Activated naive CD8-positive, alpha-beta T cell treated with anti-CD3 and anti-CD28 coated beads for 36 hours (primary cell): ENCODE measurements at places on chromosomes 4 and X. TPM values are rescaled to one million over a fixed set of nuclear protein-coding genes. Genes with fewer than 3 reads are reported as not detected.
A peak's percentile ranks its signal among the peaks of the same experiment; 100 is the strongest.

DNA sequence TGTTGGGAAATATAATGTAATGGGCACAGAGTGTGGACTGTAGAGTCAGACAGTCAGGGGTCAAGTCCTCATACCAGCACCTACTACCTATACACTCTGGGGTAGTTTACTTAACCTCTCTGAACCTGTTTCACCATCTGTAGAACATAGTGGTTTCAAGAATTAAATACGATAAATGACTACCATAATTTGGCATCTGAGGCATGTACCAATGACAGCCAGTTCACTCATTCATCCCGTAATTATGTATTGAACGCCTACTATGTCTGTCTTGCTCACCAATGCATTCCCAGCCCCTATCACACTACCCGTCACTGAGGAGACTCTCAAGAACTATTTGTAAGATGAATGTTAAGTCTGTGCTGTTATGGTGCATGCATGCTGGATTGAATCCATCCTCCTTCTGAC is 2.0 kb upstream of the FGB start:
- DNase-seq = no peak
- H3K27ac ChIP-seq = no peak overlapping the region
- H3K36me3 ChIP-seq = no peaks in the 10 kb centered on the region
- H3K4me1 ChIP-seq = peaks cover 5% of the 10 kb centered on the region
- no peak overlapping the region for H3K4me3 ChIP-seq

The STPG2 gene
- total RNA-seq = not detected

DNA sequence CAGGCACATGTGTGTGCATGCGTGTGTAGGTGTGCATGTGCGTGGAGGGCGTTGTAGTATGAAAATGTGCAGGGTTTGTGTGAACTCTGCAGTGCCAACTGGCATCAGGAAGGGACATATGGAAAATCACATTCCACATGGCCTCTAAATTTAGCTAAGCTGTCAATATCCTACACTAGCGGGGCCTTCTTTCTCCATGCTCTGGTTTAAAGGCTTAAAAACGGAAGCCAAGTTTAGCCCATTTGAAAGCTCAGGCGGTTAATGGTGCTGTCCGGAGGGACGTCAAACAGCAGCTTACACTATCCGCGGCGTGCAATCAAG is 144.1 kb upstream of the NOCT start:
- no peak for DNase-seq
- no peak overlapping the region for H3K4me3 ChIP-seq
- no peak overlapping the region for H3K27ac ChIP-seq
- no peaks in the 10 kb centered on the region for H3K4me1 ChIP-seq
- no peaks in the 10 kb centered on the region for H3K36me3 ChIP-seq

DNA sequence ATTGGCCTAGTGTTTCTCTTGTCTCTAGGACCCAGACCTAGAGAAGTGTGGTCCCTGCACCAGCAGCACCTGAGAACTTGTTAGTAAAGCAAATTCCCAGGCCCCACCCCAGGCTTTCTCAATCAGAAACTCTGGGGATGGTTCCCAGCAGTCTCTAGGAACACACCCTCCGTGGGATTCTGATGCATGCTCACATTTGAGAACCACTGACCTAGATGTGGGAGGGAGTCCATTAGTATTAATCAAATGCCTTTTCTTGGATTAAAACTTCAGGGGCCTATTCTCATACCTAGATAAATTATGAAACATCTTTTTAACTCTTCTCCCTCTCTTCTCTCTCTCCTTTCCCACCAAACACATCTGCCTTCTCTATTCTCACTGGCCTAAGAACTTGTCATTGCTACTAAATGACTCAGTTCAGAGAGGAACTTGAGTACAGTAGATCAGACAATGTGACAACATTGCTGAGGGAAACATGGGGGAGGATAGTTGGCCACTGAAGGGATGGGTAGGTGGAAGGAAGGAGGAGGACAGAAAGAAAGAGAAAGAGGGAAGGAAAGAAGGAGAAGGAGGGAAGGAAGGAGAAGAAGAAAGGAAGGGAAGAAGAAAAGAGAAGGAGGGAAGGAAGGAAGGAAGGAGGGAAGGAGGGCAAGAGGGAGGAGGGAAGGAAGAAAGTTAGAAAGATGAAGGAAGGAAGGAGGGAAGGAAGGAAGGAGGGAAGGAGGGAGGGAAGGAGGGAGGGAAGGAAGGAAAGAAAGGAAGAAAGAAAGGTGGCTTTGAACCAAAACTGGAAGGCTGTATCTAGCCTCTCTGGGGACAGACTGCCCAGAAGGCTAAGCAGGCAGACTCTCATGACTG is 132.7 kb upstream of the MAP3K15 start:
- H3K27ac ChIP-seq = peak overlapping the region; percentile 71
- H3K4me1 ChIP-seq = peaks cover 43% of the 10 kb centered on the region
- no peaks in the 10 kb centered on the region for H3K27me3 ChIP-seq
- no peak for DNase-seq

DNA sequence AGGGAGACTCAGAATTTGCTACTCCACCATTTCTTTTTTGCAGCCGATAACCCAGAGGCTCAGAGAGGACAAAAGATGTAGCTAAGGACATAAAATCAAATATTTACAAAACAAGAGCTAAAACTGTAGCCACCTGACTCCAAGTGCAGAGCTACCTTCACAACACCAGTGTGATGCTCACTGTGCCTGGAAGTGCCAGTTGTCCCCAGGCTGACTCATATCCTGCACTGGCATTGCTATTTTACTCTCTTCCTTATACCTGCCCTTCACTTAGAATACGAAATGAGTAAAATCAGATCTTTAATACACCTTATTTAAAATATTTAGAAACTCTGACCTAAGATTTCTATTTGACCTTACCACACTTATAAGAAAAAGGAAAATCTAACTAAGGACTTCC is 39.5 kb downstream of the SLC7A11 start:
- no peak for DNase-seq
- H3K27me3 ChIP-seq = no peaks in the 10 kb centered on the region
- no peaks in the 10 kb centered on the region for H3K36me3 ChIP-seq
- no peak overlapping the region for H3K27ac ChIP-seq

The TRAM1L1 gene
- total RNA-seq = not detected

DNA sequence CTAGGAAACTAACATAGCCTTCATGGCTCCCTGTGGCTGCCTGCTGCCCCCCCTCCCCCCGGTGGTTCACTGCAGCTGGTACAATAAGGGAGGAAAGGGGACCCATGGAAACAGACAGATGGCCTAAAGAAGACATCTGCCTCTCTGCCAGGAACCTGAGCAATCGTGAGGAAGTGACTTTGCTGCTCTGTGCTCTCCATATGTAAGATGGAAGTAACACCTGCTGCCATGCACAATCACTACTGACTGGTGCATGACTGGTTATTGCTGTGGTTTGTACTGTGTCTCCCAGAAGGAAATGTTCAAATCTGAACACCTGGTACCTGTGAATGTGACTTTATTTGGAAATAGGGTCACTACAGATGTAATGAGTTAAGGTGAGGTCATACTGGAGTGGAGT is 43.6 kb downstream of the CD99L2 start:
- peaks cover 32% of the 10 kb centered on the region for H3K36me3 ChIP-seq
- peaks cover 3% of the 10 kb centered on the region for H3K4me1 ChIP-seq
- DNase-seq = no peak
- H3K27me3 ChIP-seq = no peaks in the 10 kb centered on the region
- no peak overlapping the region for H3K4me3 ChIP-seq

The GPR50 gene
- total RNA-seq = not detected

The CRMP1 gene
- total RNA-seq = not detected

GRCh38 chrX:149652232-149652981 is 20.8 kb upstream of the TMEM185A start:
- no peak overlapping the region for H3K27ac ChIP-seq
- H3K4me1 ChIP-seq = peaks cover 3% of the 10 kb centered on the region
- no peaks in the 10 kb centered on the region for H3K36me3 ChIP-seq
- H3K4me3 ChIP-seq = no peak overlapping the region
- no peak for DNase-seq

DNA sequence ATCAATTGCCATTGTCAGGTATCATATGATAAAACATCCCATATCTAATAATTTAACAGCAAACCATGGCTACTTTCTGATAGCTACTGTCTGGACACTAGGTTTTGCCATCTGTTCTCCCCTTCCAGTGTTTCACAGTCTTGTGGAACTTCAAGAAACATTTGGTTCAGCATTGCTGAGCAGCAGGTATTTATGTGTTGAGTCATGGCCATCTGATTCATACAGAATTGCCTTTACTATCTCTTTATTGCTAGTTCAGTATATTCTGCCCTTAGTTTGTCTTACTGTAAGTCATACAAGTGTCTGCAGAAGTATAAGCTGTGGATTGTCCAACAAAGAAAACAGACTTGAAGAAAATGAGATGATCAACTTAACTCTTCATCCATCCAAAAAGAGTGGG is 7.0 kb downstream of the NPY5R start:
- peaks cover 21% of the 10 kb centered on the region for H3K27me3 ChIP-seq
- H3K36me3 ChIP-seq = no peaks in the 10 kb centered on the region
- DNase-seq = no peak
- H3K4me1 ChIP-seq = no peaks in the 10 kb centered on the region
- no peak overlapping the region for H3K4me3 ChIP-seq

The HSFX2 gene
- total RNA-seq = not detected

GRCh38 chr4:1582227-1582626 is 101.9 kb downstream of the FAM53A start:
- H3K27ac ChIP-seq = no peak overlapping the region
- no peaks in the 10 kb centered on the region for H3K4me1 ChIP-seq
- H3K4me3 ChIP-seq = no peak overlapping the region
- no peaks in the 10 kb centered on the region for H3K27me3 ChIP-seq
- H3K36me3 ChIP-seq = no peaks in the 10 kb centered on the region
- no peak for DNase-seq
